ENCODE measurements at places on chromosomes 4 and X.

- DNase-seq, result no peak
Measured at GRCh38 chr4:138021139-138021830, 220.9 kb downstream of the SLC7A11 start.

DNA sequence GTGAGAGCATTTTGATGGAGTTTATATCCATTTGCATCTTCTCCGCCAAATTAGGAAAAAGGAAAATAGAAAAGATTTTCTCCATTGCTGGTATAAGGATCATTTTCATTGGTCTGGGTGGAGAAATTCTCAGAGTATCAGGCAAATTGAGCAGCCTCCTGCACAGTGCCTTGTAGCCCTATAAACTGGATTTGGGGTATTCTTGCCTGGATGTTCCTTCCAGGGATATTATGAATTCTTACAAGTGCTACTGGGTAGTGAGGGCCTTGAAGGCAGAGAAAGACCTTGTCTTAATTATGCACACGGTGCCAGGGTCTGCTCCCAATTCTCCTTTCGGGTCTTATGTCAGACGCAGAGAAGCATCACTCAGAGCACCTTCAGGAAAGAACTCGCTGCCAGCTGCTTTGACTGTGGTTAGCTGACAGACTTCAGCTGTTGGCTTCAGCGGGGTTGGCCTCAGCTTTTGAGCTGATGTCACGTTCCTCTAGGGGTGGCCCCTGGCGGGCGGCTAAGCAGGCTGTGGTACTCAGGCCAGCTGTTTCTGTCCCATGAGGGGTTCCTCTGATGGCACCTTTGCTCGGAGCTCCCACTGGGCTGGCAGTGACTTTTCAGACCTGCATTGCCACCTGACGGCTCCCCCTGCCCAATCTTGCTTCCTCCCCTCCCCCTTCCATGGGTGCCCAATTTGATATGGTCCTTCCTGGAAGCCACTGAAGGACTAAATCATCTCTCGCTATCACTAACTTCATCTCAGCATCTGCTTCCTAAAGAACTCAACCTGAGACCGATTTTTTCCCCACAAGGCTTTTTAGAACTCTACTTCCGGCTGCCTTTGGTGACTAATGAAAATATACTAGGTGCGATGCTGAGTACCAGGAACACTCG lies 519.5 kb downstream of the BCOR start:
- peak; percentile 28 for DNase-seq

DNA sequence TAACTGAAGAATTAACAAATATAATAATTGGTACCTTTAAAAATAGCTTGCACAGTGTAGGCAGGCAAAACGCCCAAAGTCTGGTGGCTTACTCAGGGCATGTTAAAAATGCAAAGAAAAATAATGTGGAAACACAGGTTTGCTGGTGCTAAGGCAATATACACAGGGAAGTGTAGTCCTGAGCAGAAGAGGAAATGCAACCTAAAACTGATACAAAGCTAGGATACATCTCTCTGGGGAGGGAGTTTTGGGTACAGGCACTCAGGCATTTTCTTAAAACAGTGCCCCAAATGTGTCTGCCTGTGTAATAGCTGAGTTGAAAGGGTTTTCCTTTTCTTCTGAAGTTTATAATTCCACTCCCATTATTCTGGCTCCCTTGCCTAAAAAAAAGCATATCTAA lies 47.4 kb downstream of the TMPRSS11E start:
- no peak for DNase-seq

GRCh38 chr4:140308366-140309123 lies 64.9 kb upstream of the SCOC start:
- DNase-seq, result no peak

DNA sequence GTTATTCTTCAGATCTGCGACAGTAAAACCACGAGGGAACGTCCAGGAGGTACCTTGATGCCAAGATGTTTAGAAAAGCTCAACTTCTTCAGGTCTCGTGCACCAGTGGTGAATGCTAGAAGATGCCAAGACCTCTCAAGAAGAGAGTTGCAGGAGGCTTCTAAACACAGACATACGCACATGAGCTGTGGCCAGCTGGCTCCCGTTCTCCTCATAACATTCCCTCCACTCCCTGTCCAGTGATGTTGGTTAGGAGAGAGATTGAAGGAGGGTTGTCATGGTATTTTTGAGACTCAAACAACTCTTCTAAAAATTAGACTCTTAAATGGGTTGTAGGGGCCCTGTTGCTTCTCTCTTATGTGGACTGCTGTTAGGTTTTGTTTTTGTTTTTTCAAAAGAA lies 184.3 kb downstream of the QDPR start:
- no peak for DNase-seq

- no peak for DNase-seq
Measured at GRCh38 chrX:47992669-47993068, 11.1 kb downstream of the ZNF182 start.

- no peak for DNase-seq
Measured at GRCh38 chr4:138249132-138249531, 7.0 kb upstream of the SLC7A11 start.

- no peak for DNase-seq
Measured at GRCh38 chr4:149328161-149328560, 487.5 kb downstream of the IQCM start.

DNA sequence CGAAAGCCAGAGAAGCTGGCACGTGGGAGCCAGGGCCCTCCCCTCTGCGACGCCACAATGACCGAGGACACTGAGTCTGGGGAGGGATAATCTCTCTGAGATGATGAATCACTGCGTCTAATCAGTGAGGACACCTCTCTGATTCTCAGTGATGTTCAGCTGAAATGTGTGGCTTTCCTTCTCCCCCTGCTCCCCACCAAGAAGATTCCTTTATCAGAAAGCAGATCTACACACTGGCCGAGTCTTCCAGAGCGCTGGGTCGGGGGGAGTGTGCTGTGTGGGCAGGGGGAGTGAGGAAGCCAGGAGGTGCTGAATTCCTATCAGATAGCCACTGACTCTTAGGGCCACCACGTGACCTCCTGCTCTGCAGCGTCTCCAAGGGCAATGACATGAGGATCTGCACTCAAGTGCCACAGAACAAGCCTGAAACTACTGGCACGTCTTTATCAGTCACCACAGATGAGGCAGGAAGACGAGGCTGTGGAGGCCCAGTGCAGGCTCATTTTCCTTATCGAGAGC lies 89.2 kb downstream of the GATB start:
- DNase-seq, result no peak

GRCh38 chr4:83852085-83852451 lies 316.2 kb downstream of the GPAT3 start:
- no peak for DNase-seq

DNA sequence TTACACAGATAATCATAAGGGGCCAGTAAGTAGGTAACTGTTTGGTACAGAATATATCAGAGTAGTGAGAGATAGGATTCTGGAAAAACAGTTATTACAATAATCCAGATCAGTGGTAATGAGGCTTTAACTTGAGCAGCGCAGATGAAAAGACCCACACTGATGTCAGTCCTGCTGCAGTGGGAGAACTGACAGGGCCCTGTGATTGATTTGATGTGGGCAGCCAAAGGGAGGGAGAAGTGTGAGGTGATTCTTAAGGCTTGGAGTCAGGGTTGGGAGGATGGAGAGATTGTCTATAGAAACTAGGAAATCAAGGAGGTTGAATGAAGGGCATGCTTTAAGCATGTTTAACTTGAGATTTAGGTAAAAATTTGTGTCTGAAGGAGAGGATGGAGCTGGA lies 161.4 kb downstream of the VSIG4 start:
- no peak for DNase-seq

DNA sequence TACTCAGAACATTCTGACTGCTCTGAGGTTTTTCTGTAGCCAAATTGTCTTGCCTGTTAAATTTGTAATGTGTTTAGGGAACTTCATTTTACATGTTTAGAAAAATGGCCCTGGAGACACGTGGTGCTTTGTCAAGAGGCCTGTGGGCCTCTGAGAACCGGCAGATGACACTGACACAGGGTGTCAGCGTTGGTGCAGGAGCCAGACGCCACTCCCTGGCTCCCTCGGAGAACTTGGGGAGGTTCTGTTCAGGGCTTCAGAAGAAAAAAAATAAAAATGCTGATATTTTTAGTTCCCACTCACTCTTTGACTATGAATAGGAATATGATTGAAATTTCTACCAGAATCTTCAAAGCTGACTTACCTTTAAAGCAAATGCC lies 190.9 kb upstream of the GATB start:
- no peak for DNase-seq

GRCh38 chr4:40600850-40601249 lies 28.8 kb downstream of the RBM47 start:
- DNase-seq, result no peak

- DNase-seq, result no peak
Measured at GRCh38 chr4:80143307-80143679, 54.0 kb upstream of the PRDM8 start.

DNA sequence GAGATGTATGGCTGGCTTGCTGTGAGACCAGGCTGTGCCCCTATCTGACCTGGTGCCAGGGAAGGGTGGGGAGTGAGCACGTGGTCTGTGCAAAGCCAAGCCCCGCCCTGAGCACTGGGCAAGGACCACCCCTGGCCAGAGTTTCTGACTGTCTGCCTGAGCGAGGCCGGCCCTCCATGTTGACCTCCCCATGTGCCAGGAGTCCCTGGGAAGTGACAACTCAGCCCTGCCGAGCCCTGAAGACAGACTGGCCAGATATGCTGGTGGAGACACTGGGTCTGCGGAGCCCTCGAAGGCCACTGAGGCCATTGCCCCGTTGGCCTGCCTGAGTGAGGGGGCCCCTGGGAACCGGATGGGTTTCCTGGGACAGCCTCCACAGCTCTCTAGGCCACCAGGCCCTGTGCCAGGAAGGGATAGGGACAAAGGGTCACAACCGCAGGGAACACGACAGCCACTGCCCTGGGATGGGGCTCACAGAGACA lies 7.1 kb upstream of the BGN start:
- DNase-seq, result no peak

GRCh38 chr4:185538806-185539205 lies 3.5 kb upstream of the PDLIM3 start:
- DNase-seq, result no peak

GRCh38 chrX:136835761-136836160 lies 44.8 kb downstream of the RBMX start:
- DNase-seq, result no peak

DNA sequence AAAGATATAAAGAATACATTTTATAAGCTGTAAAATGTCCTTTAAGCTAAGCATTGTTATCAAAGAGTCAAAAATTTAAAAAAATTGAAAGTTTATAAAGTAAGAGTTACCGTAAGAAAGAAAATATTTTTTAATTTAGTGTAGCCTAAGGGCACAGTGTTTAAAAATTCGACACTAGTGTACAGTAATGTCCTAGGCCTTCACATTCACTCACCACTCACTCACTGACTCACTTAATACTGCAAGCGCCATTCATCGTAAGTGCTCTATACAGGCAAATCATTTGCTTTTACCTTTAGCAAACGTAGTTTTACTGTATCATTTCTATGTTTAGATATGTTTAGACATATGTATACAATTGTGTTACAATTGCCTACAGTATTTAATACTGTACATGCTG lies 20.2 kb downstream of the GLRA3 start:
- DNase-seq, result no peak

GRCh38 chr4:57905965-57906364 lies 795.8 kb upstream of the IGFBP7 start:
- no peak for DNase-seq

DNA sequence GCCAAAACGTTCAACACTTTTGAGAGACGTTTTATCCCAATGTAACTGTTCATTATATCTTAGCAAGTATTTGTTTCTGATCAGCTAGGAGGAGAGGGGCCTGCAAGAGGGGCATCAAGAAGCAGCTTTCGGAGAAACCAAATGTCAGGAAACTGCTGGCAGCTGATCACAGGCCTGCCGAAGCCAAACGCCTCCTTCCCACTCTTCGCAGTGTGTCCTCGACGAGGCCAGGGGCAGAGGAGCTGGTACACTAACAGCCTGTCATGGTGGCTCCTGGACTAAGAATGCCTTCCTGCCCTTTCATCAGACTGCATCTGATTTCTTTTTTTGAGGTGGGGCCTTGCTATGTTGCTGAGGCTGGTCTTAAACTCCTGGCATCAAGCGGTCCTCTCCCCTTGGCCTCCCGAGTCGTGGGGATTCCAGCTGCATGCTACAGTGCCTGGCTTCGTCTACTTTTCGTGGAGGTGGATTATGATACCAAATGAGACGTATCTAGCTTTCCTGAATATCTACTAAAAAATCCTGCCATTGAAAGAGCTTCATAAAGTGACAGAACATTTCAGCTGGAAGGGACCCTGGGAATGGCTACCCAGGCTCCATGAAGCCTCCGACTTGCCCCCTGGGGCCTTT lies 134.8 kb downstream of the AFAP1 start:
- no peak for DNase-seq

DNA sequence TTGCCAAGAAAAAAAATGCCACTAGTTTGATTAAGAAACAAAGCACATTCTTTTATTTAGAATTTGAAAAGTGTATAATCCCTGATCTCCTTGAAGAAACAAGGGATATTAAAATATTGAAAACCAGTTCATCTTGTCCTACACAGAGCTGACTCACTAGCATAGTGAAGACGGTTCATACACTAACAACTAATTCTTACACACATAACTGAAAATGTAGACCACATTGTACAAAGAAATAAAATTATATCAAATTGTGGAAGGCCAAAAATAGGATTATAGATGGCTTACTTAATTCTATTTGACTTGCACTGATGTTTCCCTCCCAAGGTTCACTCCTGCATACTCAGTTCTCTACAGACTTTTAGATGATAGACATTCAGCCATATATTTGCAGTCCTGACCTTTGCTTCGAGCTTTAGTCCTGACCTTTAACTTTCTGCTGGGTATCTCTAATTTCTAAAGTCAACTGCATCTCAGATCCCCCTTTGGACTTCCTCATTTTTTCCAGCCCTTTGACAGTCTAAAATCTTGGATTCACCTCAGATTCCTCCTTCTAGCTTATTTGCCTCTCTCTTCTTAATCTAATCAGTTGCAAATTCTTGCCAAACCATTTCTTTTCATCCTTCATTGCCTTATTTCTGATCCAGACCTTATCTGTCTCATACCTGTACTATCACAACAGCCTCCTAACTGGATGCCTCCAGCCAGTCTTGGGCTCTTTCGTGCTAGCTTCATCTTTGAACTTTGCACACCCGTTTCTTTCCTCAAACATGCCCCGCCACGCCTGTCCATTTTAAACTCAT lies 4.5 kb upstream of the WWC2 start:
- DNase-seq, result no peak

GRCh38 chr4:102734591-102735385 lies 26.0 kb downstream of the MANBA start:
- DNase-seq, result peak; percentile 37

- no peak for DNase-seq
Measured at GRCh38 chrX:141375011-141375760, 132.9 kb upstream of the SPANXC start.
